Subcutaneous preadipocyte (primary cell): ENCODE measurements at places on chromosomes 7 and 10. TPM values are rescaled to one million over a fixed set of nuclear protein-coding genes. Genes with fewer than 3 reads are reported as not detected.

Gene NKX2-3
- total RNA-seq: not detected in 2 replicates

Gene ADIRF
- total RNA-seq: 35.2 and 51.1 TPM in 2 replicates

Gene CHN2
- total RNA-seq: under 0.01 and 0.78 TPM in 2 replicates

Gene IL6
- 1.1 and 1.2 TPM in 2 replicates for total RNA-seq

Gene MYL10
- not detected in 2 replicates for total RNA-seq
